Stimulated activated CD8-positive, alpha-beta memory T cell treated with anti-CD3 and anti-CD28 coated beads, Interleukin-4, amount 100 ng/mL, for 4 hours (primary cell): ENCODE measurements at places on chromosomes 2 and 18.

GRCh38 chr2:55452879-55453278 lies 33.2 kb upstream of the CCDC88A start:
- no peak for DNase-seq

- DNase-seq = no peak
These were observed 19.2 kb downstream of the E2F6 start for GRCh38 chr2:11446733-11447248.

DNA sequence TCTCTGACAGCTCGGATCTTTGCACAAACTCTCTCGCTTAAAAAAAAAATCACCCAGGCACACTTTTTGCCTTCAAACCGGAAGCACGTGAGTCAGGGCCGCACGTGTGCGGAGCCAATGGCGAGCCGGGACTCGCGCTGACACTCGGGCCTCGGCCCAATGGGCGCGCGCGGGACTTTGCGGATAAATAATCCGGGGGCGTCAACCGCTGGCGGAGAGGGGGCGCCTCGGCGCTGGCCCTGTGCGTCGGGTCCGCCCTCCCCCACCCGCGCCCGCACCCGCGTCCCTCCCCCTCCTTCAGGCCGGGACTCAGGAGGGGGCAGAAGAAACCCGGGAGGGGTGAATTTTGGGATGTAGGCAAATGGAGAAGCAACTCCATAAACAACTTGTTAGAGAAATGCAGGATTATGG lies 319 bp upstream of the EN1 start:
- no peak for DNase-seq

- DNase-seq = no peak
These were observed 343.8 kb upstream of the MYT1L start for GRCh38 chr2:2674831-2675230.

DNA sequence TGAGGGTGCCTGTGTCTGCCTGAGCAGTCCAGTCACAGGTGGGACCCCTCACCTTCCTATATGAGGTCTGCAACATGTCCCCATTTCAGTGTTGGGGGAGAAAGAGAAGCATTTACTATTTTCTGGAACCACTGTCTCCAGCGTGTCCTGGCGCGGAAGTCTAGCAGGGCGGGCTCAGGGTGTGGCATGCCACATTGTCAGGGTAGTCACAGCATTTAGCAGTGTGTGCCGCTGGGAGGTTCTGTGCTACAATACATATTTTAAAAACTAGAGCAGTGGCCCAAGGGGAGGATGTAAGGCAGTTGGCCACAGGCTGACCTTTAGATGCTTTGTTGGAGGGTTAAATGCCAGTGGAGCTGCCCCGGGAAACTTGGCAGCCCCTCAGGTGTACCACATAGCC lies 12.5 kb downstream of the UBE2F start:
- no peak for DNase-seq

GRCh38 chr18:7604361-7604760 lies 37.2 kb downstream of the PTPRM start:
- no peak for DNase-seq

GRCh38 chr2:21372654-21373053 lies 248.9 kb downstream of the TDRD15 start:
- no peak for DNase-seq

DNA sequence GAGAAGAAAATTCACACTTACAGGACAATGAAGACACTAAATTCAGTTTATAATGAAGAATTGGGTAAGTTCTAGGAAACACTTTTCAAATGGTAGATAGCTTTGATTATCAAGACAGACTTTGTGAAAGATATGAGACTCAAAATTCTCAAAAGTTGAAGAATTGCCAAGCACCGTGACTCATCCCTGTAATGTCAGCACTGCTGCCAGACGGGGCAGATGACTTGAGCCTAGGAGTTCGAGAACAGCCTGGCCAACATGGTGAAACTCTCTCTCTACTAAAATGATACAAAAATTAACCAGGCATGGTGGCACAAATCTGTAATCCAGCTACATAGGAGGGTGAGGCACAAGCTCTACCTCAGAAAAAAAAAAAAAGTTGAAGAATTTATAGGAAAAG lies 1820.1 kb upstream of the LRRTM1 start:
- no peak for DNase-seq

GRCh38 chr2:69366-70344 lies 23.4 kb upstream of the FAM110C start:
- no peak for DNase-seq

- no peak for DNase-seq
These were observed 43.5 kb upstream of the TMEM131 start for GRCh38 chr2:98039085-98039756.

DNA sequence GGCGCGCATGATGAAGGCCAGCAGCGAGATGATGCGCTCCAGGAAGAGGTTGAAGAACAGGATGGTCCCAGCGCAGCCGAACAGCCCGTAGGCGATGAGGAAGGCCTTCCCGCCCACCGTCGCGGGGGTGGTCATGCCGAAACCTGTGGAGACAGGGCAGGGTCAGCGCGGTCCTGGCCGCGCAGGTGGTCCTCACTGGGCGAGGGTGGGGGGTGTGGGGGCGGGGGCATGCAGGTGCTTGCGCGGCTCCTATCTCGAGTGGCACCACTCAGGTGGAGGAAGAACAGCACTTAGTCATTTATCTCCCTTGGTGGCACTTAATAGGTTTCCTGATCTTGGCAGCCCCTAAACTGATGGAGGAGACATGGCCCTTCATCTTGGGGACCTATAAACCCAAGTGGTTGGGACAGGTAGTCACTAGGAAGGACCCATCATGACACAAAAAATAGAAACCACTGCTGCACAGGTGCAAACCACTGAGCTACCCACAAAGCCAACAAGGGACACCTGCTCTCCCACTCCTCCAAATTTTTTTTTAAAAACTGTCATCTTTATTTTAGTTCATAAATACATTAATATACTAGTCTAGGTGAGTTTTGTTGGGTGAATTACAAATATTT lies 118.8 kb downstream of the MSH2 start:
- no peak for DNase-seq

DNA sequence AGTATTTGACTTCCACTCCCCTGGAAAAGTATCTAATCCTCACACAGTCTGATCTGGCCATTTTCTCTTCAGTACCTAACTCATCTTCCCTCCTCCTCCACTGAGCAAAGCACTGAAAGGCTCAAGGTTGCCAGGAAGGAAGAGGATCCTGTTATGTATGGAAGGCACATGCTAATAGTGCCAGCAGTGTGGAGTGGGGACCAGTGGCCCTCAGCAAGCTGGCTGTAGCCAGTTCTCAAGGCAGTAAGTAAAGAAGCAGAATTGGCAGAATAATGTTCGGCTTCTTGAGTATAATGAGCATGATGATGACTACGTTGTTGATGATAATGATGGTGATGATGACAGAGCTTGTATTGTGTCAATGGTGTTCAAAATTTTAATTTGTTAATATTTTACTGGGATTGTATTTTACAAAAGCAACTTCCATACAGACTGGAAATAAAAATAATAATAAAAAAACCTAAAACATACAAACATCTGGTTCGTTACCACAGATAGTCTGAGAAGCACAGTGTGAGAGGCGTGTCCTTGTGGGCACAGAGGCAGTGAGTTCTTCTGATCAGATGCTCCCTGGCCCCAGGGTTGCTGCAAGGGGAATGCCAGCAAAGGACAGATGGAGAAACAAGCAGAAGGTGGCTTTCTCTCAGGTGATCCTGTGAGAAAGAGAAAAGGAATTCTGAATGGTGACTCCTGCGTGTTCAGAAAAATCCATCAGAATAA lies 528.8 kb downstream of the CMPK2 start:
- no peak for DNase-seq

DNA sequence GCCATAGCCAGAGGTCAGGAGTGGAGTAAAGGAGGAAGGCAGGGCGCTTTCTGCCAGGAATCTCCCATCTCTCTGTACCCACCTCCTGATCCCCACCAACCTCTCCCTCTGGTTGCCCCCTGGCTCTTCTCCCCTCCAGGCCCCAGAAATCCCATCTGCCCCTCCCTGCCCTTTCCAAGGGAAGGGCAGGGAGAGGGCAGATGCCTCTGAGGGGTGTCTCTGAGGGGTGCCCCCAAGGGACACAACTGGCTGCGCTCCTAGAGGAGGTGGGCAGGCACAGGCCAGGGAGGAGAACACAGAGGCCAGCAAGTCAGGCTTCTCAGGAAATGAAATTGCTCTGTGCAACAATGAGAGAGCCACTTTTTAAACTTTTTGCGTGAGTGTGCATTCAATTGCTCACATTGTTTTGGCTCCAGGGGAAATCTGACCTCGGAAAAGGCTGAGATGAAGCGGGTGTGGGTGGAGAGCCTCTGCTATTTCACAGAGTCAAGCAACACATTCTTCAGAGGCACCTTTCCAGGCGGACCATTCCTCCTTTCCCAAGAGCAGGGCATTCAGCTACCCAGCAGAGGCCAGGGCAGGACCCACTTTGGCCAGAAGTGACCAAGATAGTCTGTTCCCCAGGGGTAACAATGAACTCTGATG lies 125.5 kb downstream of the SMAD7 start:
- no peak for DNase-seq

DNA sequence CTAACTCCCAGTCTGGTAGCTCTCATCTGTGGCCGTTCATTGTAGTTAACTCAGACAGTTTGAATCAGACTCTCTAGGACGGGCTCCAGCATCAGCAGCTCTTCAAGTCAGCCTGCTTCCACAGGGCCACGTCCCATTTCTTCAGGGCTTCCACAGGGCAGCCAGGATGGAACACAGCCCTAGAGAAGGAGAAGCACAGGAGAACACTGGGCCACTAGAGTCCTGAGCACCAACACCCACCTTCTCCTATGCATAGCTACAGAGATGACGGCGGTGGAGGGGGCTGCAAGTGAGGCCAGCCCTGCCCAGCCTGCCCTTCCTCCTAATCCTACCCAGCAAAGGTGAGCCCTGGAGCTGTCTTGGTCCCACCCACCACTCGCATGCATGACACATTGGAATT lies 10.2 kb upstream of the TEX261 start:
- DNase-seq = no peak

DNA sequence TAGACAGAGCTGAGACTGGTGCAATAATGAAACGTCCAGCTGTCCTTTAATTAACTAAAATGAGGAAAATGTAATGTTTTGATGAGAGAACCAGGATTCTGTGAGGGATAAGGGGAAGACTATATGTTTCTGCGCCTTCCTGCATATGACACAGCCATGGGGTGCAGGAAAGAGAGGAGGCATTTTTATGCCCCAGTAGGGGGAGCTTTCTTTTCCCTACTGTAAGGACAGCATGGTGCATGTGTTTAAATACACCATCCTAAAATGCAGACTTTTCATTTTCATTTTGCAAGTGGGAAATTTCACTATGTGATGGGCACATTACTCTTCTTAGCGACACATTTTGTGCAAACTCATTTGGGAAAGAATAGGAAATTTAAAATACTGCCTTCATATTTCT lies 446.1 kb downstream of the ARHGAP15 start:
- no peak for DNase-seq

- DNase-seq = no peak
These were observed 21.2 kb upstream of the PMAIP1 start for GRCh38 chr18:59878644-59879043.

GRCh38 chr2:37773371-37774130 lies 102.1 kb upstream of the CDC42EP3 start:
- DNase-seq = no peak

DNA sequence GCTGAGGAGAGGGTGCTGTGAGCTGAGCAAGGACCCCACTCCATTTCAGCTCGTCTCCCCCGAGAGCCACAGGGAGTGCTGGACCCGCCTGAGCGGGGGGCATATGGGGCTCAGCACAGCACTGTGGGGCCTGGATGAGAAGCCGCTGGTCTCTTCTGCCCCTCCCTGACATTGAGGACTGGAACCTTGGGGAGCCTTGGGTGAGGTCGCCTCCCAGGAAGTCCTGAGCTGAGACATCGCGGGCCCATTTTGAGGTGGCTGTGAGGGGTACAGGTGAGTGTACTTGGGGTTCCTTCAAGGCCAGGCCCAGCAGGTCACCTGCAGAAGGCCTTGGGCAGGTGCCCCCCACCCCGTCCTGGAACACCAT lies 3.1 kb upstream of the AQP12A start:
- no peak for DNase-seq

DNA sequence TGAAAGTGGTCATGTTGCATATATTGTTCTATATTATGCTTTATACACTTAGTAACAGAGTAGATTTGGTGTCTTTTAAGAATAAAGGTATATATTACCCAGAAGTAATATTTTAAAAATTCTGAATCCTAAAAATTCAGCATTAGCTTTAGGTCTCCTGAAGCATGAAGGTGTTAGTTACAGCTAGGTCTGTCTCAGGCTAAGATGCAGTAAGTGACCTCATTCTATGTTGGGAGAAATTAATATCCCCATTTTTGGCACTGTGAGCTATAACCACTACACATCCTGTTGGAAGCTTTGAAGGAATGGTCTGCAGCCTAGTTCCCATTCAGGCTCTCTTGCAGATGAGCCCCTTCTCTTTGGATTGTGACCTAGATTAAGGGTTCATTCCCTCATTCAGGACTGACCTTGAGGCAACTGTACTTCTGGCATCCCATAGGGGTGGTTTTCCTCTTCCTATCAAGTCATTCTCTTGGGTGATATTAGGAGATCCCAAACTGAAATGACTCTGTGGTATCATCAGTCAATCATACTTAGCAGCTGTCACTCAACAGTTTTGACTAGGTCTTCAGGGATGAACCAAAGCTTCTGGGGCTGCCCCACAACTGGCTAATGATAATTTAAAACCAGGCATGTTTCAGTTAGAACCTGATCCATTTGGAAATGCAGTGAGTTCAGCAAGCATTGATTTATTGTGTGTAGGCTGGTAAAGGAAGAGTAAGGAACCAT lies 117.7 kb downstream of the GPD2 start:
- DNase-seq = no peak

GRCh38 chr2:197158591-197159550 lies 151.7 kb downstream of the ANKRD44 start:
- DNase-seq = no peak

DNA sequence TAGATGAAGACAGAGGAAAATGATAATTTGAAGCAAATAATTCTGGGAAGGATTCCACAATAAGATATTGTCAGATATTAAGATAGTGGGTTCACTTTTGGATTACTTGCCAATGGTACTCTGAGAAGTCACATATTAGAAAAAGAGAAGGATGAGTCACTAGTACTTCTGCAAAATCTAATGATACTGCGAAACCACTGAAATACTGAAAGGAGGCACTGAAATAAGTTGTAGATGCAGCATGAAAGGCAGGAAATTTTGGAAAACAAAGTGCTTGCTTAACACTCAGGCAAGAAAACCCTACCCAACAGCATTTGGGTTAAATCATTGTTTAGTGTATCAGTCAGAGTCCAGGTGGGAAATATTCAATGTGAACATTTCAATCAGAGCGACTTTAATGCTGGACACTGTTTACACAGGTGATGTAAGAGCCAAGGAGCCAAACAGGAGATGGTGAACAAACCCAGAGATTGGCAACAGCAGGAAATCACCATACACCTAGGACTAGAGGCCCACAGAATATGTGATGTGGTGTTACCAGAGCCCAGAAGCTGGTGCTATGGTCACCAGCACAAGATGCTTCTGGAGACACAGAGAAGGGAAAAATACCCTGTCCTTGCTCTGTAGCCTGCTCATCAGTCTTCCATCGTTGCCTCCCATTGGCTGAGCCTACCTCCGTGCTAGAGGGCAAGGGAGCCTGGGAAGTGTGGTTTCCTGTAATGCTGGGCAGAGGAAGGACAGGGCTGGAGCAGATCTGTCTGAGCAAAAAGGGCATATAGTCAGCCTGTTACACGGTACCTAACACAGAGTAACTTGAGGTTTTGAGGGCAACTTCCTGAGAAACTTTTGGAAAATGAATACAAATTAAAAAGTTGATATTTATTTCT lies 204.7 kb upstream of the ITGA4 start:
- no peak for DNase-seq
